Inflammatory macrophage treated with lipopolysaccharide for 4 hours (primary cell): ENCODE measurements at places on chromosomes 5 and 9.

GRCh38 chr5:74390822-74391221 is 249.7 kb downstream of the ENC1 start:
- DNase-seq, result no peak

DNA sequence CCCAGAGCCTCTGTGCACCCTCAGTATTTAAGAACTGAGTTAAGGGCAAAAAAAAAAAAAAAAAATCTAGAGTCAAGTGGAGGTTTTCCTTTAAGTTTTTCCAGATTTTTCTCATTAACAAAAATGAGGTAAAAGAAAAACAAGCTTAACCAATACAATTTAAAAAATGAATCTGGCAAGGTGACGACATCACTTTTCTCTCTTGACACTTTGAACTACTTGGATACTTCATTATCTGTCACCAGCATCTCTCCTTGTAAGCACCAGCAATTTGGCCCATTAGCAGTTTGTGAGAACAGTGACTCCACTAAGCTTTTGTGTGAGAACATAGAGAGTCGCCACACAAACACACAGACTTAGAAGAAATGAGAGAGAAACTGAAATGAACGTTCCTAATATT is 345.7 kb upstream of the SLC30A5 start:
- DNase-seq, result no peak

- peak; percentile 75 for DNase-seq
Measured at GRCh38 chr9:88651682-88652633, 117.0 kb downstream of the NXNL2 start.

DNA sequence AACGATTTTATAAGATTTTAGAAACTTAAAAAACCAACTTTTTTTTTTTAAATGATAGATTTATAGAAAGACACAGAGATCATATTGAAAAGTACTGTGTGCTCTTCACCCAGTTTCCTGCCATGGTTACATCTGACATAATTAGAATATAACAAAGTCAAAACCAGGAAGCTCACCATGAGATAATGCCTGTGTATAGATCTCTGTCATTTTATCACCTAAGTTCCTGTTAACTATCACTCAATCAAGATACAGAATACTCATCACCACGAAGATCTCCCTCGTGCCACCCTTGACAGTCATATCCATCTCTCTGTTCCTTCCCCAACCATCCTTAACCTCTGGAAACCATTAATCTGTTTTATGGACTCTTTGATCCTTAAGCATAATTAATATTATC is 39.1 kb downstream of the POC5 start:
- DNase-seq, result peak; percentile 21

DNA sequence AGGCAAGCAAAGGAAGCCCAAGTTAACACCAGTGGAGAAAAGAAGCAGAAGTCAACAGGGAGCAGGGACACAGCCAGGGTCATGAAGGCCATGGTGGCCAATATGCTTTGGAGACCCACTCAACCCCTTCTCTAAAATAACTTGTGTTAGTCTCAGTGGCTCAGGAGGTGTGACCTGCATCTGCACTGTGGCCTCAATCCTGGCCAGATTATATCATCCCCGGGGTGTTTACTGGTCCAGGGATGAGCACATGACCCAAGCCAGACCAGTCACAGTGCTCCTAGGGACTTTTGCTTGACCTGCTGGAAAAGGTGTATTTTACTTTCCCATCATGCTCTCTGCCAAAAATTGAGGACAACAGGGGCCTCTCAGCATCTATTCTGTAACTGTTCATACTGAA is 105.2 kb downstream of the DPYSL3 start:
- no peak for DNase-seq

- DNase-seq, result no peak
Measured at GRCh38 chr5:150446088-150446487, 3.5 kb downstream of the RPS14 start.
